ENCODE measurements at places on chromosomes 5 and 9. TPM values are rescaled to one million over a fixed set of nuclear protein-coding genes. Genes with fewer than 3 reads are reported as not detected.

THBS4 gene
- total RNA-seq = 2.9 TPM

SLC36A2 gene
- total RNA-seq = not detected

DNA sequence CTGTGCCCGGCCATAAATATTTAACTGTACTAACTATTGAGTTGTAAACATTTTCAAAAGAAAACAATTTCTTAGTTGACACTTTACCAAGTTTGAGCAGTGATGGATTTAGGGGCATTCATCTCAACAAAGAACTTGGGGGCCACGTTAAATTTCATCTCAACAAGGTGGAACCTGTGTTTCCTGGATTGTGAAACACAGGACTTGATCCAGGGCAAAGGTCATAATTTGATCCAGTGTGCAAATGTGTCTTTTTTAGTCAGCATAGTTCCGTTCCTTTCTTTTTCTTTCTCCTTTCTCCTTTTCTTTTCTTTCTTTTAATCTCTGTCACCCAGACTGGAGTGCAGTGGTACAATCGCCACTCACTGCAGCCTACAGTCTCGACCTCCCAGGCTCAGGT is 3.1 kb downstream of the GFRA3 start:
- DNase-seq = no peak

DNA sequence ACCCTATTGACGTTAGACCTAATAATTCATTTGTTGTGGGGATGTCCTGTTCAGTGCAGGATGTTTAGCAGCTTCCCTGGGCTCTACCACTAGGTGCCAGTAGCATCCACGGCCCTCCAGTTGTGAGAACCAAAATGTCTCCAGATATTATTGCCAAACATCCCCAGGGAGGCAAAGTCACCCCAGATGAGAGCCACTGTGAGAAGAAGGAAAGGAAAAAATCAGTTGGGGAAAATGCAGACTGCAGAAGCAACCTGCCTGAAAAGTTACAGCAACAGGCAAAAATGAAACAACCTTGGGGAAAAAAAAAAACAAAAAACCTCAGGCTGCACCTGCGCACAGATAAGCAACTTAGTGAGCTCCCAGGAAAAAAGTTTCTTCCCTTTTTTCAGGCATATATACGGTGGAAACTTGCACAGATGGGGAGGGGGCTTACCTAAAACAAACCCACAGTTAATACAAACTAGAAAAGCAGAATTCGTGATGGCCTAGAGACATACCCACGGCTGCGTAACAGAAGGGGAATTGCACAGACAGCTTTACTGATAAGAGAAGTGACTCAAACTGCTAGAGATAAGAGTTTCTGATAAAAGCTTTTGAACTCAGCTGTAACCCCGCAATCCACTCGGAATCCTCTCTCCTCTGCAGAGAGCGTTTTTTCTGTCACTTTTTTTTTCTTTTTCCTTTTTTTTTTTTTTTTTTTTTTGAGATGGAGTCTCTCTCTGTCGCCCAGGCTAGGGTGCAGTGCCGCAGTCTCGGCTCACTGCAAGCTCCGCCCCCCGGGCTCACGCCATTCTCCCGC is 29.8 kb upstream of the FBP1 start:
- peak; percentile 20 for DNase-seq

- no peak for DNase-seq
Measured at GRCh38 chr5:108557686-108558085, 175.8 kb upstream of the FBXL17 start.

- no peak for DNase-seq
Measured at GRCh38 chr9:35205340-35205739, 43.5 kb downstream of the UNC13B start.

PCDH1 gene
- total RNA-seq = 37.4 TPM

DNA sequence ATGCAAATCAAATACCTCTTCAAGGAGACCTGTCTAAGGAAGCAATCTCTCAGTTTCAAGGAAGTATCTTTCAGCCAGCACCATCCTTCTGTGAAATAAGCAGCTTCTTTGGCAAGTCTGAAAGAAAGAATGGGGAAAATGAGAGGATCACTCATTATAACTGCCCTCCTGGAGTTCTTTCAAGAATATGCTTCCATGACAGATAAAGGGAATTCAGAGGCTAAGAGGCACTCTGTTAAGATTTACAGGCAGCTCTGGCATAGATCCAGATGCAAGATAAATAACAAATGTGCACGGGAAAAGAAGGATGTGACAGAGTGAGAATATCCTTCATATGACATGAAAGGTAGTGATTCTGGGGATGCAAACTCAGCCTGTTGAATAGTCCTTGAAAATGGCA is 348.2 kb upstream of the CCNG1 start:
- DNase-seq = no peak
